Effector CD4-positive, alpha-beta T cell (primary cell): ENCODE measurements at places on chromosomes 7 and 10.

GRCh38 chr10:121323443-121323842 lies 274.8 kb downstream of the FGFR2 start:
- DNase-seq, result no peak

GRCh38 chr10:78696791-78697395 lies 371.9 kb upstream of the ZMIZ1 start:
- DNase-seq, result no peak

DNA sequence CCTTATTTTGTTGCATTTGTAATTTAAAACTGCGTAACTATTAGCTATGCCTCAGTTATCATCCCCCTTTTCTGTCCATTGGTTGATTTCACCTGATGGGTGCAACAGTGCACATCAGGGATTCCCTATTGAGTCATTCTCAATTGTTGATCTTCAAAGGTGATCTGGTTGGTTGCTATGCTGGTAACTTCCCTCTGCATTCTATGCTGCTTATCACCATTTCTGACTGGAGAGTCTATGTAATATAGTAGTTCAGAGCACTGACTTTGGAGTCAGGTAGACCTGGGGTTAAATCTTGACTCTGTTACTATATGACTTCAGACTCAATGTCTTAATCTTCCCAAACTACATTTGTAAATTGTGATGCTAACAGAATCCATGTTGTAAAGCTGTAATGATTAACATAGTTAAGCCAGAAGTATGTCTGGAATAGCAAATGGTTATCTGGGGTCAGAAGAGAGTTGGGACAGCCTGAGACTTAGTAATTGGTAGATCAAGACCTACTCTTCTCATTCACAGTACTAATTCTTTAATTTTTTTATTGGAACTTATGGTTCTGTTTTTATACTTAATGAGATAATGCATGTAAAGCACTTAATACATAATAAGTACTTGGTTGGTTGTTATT lies 38.1 kb downstream of the EXOC6 start:
- no peak for DNase-seq

- no peak for DNase-seq
Observed at GRCh38 chr10:70650104-70650503, 22.2 kb upstream of the ADAMTS14 start.

DNA sequence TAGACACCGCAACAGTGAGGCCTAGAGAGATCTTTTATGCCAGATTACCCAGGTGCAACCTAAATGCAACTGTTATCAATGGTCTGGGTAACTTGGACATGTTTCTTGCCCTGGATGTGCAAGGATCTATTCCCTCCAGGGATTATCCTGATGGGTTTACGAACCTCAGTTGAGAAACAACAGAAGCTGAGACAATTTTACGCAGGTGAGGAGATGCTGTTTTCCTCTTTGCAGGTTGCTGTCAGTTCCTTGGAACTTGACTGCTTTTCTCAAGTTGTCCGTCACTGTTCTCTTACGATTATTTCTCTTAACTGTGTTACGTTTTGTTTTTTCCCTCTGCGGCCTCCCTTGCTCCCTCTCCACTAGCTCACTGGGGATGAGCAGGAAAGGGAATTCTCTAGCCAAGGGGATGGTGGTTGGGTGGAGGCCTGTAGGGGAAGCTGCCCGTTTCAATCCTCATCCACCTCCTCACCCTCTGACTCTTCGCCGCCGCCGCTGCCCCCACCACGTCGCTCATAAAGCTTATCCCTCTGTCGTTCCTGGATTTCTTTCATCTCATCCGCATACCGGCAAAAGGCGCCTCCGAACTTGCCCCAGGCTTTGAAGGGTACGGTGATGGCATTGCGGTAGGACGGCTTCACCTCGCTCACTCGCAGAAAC lies 1.2 kb downstream of the PURB start:
- DNase-seq, result no peak

DNA sequence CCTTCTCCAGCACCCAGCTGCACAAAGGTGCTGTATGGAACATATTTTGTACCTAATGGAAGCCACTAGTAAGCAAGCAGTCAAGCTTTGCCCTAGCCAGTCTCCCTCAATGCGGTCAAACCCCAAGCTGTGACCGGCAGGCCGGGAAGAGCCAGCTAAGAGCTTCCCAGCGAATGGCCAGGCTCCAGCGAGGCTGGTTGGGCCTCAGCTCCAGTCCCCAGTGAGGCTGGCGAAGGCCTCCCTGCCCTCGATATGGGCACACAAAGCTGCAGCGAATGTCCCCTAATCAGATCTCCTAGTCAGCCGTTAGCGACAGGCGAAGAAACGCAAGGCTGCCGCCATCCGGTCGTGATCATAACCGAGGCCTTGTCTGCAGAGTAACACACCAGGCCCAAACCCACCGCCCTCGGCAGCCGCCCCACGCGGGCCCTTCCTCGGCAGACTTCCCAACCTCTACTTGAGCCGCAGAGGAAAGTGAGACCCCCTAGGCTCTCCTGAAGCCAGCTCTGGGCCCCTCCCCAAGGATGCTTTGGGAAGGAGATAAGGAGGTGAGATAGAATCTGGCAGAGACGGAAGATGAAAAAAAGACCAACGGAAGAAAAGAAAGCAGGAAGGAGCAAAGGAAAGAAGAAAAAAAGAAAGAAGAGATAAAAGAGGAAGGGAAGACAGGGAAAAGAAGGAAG lies 3.1 kb upstream of the HOXA9 start:
- no peak for DNase-seq

GRCh38 chr10:124708246-124708779 lies 35.9 kb downstream of the FAM53B start:
- DNase-seq, result no peak

DNA sequence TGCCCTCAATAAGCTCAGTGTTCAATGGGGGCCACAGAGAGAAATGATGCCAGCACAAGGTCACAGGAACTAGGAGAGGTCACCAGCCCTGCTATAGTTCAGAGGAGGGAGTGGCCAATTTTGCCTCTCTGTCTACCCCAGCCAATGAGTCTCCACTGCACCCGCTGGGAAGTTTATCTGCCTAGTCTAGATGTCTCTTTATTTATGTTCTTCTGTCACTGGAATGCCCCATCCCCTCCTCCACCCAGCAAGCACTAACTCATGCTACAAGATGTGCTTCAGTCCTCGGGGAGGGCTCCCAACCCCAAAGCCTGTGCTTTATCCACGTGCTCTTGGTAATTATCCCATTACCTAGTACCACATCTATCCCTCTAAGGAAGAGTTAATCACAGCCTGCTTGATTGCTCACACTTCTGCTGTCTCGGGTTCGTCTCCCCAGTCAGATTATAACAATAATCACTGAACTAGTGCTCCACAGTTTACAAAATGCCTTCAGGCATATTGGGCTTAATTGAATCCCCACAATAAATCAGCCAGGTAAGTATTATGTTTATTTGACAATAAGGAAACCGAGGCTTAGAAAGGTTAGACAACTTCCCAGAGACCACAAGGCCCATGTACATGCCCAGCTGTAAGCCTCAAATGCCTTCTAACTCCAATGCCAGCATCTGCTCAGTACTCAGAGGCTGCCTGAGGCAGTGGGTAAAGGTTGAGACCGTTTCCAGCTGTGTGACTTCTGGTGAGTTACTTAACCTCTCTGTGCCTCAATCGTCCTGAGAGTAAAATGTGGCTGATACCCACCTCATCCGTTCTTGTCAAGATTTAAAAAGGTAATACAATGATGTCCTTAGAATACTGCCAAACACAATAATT lies 3.9 kb downstream of the HIP1 start:
- no peak for DNase-seq

GRCh38 chr10:18368682-18369081 lies 228.5 kb downstream of the CACNB2 start:
- no peak for DNase-seq

GRCh38 chr10:5522913-5523560 lies 1.7 kb upstream of the CALML3 start:
- no peak for DNase-seq

GRCh38 chr7:131039355-131039762 lies 288.3 kb upstream of the MKLN1 start:
- DNase-seq, result no peak

DNA sequence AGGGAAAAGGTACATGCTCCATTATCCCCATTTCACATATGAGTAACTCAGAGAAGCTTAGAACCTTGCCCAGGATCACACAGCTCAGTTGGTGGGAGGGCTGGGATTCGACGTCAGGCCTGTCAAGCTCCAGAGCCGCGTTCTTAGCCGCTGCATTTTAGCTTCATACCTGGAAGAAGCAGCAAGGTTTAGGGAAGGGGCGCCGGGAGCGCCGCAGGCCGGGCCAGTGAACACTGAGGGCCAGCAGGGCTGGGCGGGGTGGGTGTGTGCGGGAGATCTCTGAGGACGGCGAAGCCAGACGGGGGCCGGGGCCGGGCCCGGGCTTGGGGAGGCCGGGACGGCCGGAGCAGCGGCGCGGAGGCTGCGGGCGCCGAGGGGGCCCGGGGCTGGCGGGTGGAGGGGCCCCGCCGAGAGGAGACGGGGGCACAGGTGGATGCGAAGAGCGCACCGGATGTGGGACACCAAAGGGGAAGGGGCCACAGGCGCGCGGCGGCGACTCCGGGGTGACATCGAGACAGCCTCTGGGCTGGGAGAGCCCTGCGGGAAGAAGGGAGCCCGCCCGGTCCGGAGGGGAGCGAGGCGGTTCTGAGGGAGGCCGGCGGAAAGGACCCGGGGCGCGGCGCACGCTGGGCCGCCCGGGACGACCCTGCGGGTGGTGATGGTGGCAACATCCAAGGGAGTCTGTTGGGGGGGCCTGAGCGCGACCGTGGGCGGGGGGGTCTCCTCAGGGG lies 498 bp downstream of the NDST2 start:
- DNase-seq, result peak; percentile 46

DNA sequence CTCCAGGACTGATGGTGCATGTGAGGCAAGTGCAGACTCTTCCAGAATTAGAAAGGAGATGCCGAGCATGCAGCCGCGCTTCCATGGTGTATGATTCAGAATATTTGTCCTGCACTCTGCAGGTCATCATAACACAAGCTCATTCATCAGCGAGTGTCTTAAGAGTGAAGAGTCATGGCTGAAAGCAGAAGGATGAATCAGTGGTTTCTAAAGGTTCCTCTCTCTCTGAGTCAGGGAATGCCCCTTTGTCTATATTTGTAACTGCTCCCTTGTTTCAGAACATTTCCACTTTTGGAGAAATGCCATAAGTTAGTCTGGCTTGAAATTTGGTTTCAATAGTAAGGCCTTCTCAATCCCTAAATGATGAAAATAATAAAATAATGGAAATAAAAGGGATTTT lies 52.3 kb downstream of the HECW1 start:
- DNase-seq, result no peak
